ENCODE measurements at places on chromosomes 3 and 15. TPM values are rescaled to one million over a fixed set of nuclear protein-coding genes. Genes with fewer than 3 reads are reported as not detected.

The CNTN6 gene
- total RNA-seq, result 0.12 TPM

The HRG gene
- total RNA-seq, result not detected

The GAP43 gene
- total RNA-seq, result not detected

The TMEM45A gene
- total RNA-seq, result 2.1 TPM

DNA sequence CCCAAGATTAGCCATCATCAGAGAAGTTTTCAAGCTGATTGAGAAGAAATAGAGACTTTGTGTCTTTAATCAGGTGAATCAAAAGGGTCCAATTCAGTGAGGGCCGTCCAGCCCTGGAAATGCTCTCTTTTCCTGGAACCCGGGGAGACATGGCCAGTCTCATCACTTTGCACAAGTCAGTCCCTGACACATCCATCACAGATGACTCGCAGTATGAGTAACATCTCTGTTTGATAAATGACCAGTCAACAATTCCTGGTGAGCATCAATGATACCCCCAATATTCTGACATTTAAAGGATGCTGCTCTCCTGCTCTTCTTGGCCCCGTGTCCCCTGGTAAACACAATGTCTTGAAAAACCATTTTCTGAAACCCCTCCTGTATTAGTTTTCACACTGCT is 26.7 kb downstream of the C3orf20 start:
- DNase-seq, result no peak

GRCh38 chr15:65919353-65919752 is 50.1 kb downstream of the RAB11A start:
- no peak for DNase-seq

DNA sequence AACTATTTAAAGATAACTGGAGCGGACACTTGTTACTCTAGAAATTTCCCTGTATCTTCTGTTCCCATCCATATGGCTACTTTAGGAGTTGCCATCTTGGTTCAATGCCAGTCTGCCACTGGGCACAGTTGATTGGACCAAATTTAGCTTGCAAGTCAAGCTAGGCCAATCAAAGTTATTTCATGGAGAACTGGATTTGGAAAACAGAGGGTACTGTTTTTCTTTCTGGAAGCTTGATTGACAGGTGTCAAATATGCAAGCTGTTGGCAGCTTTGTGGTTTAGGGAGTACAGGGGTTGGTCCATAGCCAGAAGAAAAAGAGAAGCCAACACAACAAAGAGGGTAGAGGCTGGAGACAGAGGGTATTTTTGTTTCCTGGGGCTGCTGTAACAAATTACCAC is 33.4 kb upstream of the KLHL25 start:
- DNase-seq, result no peak

DNA sequence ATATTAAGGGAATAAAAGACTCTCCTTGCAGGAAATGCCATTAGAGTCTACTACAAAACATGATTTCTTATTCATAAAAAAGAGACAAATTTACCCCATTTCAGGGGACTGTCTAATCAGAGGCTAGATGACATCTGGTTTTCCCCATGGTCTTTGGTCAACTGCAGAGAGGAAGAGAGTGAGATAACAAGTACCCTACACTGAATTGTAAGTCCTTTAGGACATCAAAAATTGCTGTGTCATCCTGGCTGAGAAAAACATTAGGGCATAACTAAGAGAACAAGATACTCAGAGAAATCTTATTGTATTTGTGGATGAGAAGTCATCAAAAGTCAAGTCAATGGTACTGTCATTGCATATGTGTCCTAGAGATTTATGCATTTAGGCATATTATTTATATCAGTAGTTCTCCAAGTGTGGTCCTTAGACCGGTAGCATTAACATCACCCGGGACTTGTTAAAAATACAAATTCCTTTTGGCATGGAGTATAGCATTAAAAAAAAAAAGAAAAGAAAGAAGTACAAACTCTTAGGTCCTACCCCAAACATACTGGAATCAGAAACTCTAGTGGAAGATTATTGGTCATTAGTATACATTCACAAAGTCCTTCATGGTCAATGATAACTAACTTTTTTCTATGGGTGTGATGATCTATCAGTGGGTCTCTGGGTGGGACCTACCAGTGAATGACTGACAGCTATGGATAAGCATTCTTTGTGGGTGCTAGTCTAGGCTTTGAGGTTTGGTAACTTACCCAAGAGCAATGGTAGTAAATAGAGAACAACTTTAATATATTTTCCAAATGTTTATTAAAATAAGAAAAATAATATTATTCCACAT is 29.0 kb upstream of the TBC1D5 start:
- DNase-seq, result no peak

- no peak for DNase-seq
Observed at GRCh38 chr3:108897883-108898282, 55.8 kb downstream of the GUCA1C start.

- no peak for DNase-seq
Observed at GRCh38 chr3:13882876-13883275, 3.0 kb upstream of the WNT7A start.

- no peak for DNase-seq
Observed at GRCh38 chr15:40930430-40931299, 1.5 kb downstream of the DLL4 start.

GRCh38 chr15:90046911-90047392 is 45.8 kb downstream of the ZNF710 start:
- DNase-seq, result no peak

GRCh38 chr15:31300208-31300661 is 26.4 kb upstream of the KLF13 start:
- no peak for DNase-seq

GRCh38 chr3:61637088-61638051 is 76.0 kb downstream of the PTPRG start:
- DNase-seq, result no peak

GRCh38 chr15:69575387-69575786 is 122.8 kb downstream of the RPLP1 start:
- DNase-seq, result no peak

Measured in epithelial cell of proximal tubule (primary cell).